NCI-H1694 treated with DMSO at 0.1 percent for 48 hours (cell line): ENCODE measurements at places on chromosomes 6 and 20.
A peak's percentile ranks its signal among the peaks of the same experiment; 100 is the strongest.

GRCh38 chr20:10209091-10209490 is 9.5 kb upstream of the SNAP25 start:
- DNase-seq, result no peak

DNA sequence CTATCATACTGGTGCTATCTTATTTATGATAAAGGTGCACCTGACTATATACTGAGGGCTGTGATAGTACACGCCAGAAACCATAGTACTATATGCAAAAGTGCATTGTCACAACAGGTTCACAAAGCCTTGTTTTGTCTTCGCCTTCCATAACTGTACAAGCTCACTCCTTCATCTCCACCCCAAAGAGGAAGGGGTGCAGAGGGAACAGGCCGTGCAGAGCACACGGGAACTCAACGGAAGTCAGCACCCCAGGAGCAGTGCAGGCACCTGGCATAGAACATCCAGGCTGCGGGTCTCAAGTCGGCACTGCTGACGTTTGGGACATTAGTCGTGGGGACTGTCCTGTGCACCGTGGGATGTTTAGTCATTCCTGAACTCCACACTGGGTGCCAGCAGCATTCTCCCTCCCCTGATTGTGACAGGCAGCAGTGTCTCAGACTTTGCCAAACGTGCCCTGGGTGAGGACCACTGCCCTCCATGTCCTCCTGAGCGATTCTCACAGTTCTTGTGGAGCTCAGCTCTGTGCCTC is 99.7 kb downstream of the PXDC1 start:
- DNase-seq, result no peak

DNA sequence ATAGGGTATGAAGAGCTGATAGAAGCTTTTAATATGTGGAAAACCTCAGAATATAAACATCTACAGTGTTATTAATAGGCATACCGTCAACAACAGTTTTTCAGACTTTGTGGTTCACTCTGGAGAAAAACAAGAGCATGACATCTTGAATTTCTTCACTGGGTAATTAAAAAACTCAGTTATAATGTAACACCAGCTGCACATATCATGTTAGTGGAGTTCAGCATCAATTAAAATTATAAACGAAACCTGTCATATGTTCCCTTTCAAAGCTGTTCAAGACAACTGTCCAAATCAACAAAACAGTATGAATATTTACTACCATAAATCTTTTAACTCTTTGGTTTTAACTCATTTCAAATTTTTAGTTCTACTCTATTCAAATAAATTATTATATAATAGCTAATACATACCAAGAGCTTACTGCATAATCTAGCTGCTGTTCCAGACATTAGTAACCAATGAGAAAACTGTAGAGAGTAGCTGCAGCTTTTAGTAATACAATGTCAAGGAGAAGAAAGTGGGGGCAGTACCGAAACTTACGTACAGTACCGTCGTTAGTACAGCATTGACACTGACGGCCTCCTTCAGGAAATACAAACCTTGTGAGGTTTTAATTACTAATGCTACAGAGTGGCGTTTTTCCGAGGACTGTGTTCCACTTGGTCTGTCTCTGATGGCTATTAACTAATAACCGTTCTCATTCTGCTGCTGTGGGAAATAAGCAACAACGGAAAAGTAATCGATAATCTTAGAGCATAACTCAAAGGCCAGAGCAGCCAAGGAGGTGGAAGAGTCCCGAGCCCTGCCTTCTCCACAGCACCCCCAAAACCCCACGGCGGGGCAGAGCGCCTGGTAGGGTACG is 532 bp upstream of the PM20D2 start:
- DNase-seq, result peak; percentile 82

- no peak for DNase-seq
Measured at GRCh38 chr6:163949431-163949830, 534.9 kb downstream of the QKI start.

DNA sequence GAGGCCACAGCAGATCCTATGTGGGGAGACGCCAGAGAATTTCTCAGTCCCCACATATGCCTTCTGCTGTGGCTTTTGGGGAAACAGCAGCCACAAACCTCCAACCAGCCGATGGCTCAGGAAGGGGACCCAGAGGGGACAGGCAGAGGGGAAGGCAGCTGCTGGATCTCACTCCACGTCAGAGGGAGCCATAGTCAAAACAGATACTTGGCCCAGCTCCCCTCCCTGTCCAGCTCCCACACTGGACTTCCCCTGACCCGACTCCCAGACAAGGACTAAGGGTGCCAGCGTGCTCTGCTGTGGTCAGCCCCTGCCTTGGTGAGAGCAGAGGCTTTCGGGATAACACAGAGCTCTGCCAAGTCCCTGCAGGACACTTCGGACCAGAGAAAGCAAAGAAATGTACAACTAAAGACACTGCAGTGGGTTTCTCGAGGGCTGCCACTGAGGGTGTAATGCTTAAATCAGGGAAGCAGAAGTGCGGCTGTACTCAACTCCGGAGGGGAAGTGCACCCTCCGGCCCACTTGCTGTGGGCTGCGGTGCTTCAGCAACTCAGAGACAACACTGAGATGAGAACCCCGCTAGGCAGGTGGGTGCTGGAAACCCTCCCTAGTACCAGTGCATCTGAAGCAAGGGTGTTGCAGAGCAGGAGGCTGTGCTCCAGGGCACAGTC is 47.2 kb downstream of the RRBP1 start:
- DNase-seq, result no peak

GRCh38 chr6:38155621-38156204 is 336.2 kb downstream of the ZFAND3 start:
- DNase-seq, result no peak

- no peak for DNase-seq
Measured at GRCh38 chr6:2919401-2919800, 16.3 kb upstream of the SERPINB9 start.

- no peak for DNase-seq
Measured at GRCh38 chr6:18330548-18331081, 56.5 kb upstream of the RNF144B start.

GRCh38 chr20:51132279-51132678 is 109.4 kb upstream of the KCNG1 start:
- DNase-seq, result no peak

GRCh38 chr6:10962673-10963072 is 75.8 kb downstream of the SYCP2L start:
- no peak for DNase-seq

DNA sequence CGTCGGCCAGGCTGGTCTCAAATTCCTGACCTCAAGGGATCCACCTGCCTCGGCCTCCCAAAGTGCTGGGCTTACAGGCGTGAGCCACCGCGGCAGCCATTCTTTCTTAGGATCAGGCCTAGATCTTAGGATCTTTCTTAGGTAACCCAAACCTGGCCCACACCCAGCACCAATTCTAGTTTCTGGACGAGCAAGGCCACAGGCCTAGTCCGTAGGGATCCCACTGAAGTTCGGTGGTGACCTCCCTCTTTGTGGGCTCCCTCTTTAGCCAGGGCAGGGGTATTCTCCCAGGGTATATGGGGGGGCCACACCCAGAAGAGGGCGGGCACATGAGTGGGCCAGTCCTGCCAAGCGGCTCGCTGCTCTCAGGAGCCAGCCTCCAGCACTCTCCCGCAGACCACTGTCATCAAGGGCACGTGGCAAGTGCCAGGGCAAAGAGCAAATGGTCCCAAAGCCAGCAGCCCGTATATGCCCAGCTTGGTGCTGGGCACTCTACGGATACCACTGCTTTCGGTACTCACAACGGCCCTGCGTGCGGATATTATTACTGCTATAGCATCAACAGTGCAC is 6.5 kb downstream of the PXDC1 start:
- DNase-seq, result no peak

DNA sequence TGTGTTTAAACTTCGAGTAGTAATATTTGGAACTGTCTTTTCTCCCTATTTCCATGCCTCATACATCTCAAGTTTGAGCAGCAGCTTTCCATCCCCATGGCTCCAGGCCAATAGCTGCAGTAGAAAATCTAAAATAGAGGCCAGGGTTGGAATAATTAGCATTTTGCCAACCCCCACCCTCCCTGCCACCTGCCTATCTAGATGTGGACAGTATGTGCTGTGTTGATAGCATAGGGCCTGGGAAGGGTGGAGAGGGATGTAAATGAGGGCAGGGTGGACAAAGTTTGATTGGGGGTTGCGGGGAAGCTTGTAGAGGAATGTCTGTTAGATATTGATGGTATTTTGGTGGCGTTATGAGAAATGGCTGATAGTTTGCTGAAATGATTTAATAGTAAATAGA is 5.6 kb downstream of the TOP1 start:
- no peak for DNase-seq
